ENCODE measurements at places on chromosomes 3 and 15.
A peak's percentile ranks its signal among the peaks of the same experiment; 100 is the strongest.

- DNase-seq: no peak
Measured at GRCh38 chr3:158649791-158650190, 5.5 kb downstream of the GFM1 start.

GRCh38 chr3:18099611-18100010 is 325.5 kb downstream of the SATB1 start:
- no peak for DNase-seq

DNA sequence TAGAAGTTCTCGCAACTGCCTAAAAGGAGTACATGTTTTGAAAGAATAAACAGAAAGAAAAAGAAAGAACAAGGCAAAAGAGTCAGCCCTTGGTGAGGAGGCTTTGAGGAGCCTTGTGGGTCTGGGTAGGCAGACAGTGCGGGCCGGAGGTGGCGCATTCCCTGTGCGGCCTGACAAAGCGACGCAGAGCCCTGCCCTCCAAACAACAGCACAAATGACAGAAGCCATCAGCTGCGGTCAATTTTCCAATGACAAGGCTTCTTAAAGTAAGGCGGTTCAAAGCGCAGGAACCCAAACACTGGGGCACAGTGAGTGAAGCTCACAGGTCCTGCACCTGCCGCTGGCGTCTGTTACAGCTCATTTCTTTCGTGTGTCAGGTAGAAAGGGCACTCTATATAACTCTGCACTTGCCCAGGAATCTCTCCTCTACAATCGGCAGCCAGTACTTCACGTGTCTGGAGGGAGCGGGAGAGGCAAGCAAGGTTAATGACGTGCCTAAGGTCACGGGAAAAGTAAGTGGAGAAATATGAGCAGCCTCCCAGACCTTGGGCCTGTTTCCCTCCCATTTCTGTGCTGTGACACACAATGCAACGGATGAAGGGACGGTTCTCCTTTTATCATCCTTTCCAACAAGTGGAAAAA is 178.1 kb downstream of the OPA1 start:
- DNase-seq: no peak

GRCh38 chr3:40770061-40770460 is 245.3 kb downstream of the ZNF621 start:
- peak; percentile 7 for DNase-seq

GRCh38 chr3:158788446-158788845 is 13.4 kb upstream of the MFSD1 start:
- DNase-seq: no peak

GRCh38 chr3:112709911-112710310 is 69.0 kb upstream of the CCDC80 start:
- DNase-seq: no peak

DNA sequence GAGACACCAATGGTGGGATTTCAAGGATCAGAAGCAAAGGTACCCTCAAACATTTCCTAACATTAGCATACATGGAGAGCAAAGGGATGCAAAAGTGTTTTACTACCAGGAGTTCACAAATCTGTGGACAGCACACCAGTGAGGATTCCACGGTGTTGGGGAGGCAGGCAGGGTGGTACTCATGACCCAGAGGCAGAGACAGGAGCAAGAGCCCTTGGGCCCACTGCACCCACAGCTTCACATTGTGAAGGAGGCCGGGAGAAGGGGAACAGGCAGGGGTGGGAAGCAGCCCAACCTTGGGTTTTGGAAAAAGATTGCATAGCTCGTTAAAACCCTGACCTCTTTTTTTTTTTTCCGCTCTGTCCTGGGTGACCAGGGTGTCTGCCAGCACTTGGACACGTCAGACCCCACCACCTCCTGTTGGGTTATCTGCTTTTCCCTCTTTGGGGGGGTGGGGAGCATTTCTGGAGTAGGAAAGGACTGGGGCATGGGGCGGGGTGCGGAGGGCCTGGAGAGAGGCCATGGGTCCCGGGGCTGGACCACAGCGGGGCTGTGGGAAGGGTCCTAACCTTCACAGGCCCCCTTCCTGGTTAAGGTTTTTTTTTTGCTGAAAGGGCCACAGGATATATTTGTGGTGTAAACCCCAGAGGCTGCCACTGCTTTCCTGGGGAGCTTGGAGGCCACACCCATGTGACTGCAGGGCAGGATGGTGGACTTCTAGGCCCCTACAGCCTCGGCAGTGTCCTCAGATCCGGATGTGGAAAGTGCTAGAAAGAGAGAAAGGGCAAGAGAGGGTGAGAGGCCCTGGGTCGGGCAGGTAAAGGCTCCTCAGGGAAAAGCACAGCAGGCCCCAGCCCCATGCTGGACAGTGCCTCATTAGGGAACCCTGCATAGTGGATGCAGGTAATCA is 12.5 kb downstream of the SH2D7 start:
- DNase-seq: no peak

- no peak for DNase-seq
Measured at GRCh38 chr3:123834631-123835030, 49.5 kb downstream of the MYLK start.

- DNase-seq: no peak
Measured at GRCh38 chr15:95168951-95169431, 937.6 kb downstream of the MCTP2 start.

DNA sequence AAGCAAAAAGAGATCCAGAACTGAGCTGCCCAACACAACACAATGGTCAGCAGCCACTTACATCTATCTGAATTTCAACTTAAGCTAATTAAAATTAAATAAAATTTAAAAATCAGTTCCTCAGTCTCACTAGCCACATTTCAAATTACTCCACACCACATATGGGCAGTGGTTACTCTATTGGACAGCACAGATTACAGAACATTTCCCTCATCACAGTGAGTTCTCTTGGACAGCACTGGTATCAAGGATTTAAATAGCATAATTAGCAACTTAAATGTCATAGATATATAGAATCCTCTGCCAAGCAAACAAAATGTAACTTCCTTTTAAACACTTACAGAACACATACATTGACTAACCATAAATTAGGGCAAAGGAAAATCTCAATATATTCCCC is 64.4 kb downstream of the KBTBD12 start:
- DNase-seq: no peak

DNA sequence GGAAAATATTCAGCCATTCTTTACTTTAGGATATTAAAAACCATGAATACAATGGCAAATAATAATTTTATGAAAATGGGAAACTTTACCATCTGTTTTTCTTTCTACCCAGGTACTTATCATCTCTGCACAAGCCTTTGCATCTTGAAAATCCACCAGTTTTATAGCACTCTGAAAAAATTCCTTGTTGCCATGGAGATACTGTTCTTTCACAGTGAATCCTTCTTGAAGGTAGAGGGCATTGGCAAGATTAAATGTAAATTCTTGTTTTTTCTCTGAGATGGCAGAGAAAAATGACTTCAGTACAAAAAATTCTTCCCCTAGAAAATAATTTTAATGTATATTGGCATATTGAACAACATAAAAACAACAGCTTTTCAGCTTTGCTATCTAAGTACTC is 6.9 kb downstream of the SERPINI2 start:
- DNase-seq: no peak

DNA sequence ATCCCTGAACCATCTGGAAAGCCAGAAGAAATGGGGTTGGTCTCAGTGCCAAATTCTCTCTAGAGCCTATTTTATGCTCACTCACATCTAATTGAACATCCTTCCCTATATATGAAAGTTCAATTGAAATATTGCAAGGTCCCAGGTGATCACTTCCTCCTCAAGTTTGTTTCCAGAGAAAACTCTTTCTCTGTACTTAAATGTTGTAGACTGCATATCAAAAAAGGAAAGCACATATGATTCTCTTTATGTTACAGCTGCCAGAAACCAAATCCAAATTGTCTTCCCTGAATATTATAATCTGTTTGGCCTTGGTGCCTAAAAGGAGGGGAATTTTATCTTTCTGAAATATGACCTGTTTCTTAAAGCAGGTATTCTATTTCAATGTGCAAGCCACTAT is 93.3 kb downstream of the SHOX2 start:
- no peak for DNase-seq

- no peak for DNase-seq
Measured at GRCh38 chr3:116930786-116931185, 221.2 kb downstream of the TUSC7 start.

GRCh38 chr15:36507458-36507857 is 72.0 kb upstream of the CDIN1 start:
- no peak for DNase-seq

GRCh38 chr3:63949005-63949404 is 36.8 kb upstream of the SCAANT1 start:
- DNase-seq: no peak

GRCh38 chr15:50735156-50735555 is 30.4 kb downstream of the SPPL2A start:
- no peak for DNase-seq

DNA sequence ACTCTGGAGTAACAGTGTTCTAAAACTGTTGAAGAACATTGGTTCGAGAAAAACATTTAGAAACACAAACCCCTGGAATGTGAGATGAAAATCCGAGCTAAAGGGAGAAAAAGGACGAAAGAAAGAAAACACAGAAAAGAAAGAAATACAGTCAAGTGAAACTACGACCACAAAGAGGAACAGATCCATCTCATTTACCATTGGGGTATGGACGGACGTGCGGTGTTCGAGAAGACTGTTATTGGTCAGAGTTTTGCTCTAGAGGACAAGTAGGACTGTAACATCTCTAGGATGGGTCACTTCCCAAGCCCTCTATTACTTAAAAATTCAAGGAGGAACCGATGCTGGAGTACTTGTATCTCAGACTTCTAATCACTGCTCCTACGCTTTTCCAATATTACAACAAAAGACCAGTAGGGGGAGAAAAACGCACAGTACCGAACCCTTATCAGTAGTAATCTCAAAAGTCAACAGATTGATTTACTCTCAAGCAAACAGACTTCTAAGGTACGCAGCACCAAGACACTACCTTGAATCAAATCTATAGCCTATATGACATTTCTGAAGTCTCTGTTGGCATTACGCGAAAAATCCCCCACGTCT is 1.1 kb upstream of the PIK3CA start:
- no peak for DNase-seq

DNA sequence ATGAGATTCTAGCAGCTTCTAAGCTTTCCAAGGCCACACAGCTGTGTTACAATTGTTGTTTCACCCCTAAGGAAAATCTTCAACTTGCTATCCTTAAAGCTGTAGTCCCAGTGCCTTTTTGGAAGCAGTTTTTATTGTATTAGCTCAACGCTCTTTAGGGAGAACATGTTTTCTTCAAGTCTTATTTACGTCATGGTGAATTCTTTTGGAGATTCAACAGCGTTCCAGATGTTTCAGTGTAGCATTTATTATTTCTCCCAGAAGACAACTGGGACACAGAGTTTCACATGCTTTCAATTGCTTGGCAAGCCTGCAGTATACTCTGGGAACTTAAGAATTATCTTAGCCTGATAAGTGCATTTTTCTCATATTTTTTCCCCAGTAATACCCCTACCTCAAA is 888.3 kb downstream of the PLOD2 start:
- no peak for DNase-seq

GRCh38 chr3:77247061-77247460 is 207.2 kb downstream of the ROBO2 start:
- DNase-seq: no peak

GRCh38 chr3:177349384-177349783 is 152.1 kb upstream of the TBL1XR1 start:
- DNase-seq: no peak

DNA sequence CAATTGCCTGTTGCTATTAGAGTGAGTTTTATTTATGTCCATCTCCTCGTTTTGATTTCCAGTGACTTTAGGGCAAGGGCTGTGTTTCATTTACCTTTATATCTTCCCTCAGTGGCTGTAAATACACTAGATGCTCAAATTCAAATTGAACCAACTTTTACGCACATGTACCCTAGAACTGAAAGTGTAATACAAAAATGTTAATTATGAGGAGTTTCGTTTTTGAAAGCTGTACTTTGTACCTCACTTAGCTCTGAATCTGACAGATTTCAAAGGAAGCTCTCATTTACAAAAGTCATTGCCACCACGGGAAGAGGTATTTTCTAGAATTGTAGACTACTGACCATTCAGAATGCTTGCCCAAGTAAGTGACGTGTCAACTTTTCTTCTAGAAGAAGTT is 264.4 kb downstream of the MECOM start:
- DNase-seq: no peak

- no peak for DNase-seq
Measured at GRCh38 chr3:129346695-129347457, 68.2 kb downstream of the HMCES start.

GRCh38 chr3:94593526-94594150 is 530.8 kb downstream of the NSUN3 start:
- no peak for DNase-seq

- no peak for DNase-seq
Measured at GRCh38 chr3:78799681-78800080, 968.1 kb downstream of the ROBO1 start.

- no peak for DNase-seq
Measured at GRCh38 chr3:10160925-10161324, 3.8 kb upstream of the IRAK2 start.

GRCh38 chr3:125433611-125434041 is 58.5 kb upstream of the ZNF148 start:
- no peak for DNase-seq

DNA sequence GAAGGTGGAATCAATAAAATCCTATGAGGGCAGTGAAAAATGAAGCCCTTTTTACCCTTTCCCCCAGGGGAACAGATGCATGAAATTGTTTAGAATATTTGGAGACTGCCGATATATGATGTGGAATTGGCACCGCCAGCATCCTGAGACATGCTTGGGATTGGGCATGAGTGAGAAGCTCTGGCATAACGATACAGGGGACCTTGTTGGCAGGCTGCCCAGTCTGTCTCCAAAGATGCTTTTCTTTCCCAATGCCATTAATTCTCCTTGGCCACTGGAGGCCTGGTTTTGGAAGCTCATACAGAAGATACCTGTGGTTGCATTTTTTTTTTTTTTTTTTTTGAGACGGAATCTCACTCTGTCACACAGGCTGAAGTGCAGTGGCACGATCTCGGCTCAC is 800.6 kb upstream of the LMCD1 start:
- DNase-seq: no peak

DNA sequence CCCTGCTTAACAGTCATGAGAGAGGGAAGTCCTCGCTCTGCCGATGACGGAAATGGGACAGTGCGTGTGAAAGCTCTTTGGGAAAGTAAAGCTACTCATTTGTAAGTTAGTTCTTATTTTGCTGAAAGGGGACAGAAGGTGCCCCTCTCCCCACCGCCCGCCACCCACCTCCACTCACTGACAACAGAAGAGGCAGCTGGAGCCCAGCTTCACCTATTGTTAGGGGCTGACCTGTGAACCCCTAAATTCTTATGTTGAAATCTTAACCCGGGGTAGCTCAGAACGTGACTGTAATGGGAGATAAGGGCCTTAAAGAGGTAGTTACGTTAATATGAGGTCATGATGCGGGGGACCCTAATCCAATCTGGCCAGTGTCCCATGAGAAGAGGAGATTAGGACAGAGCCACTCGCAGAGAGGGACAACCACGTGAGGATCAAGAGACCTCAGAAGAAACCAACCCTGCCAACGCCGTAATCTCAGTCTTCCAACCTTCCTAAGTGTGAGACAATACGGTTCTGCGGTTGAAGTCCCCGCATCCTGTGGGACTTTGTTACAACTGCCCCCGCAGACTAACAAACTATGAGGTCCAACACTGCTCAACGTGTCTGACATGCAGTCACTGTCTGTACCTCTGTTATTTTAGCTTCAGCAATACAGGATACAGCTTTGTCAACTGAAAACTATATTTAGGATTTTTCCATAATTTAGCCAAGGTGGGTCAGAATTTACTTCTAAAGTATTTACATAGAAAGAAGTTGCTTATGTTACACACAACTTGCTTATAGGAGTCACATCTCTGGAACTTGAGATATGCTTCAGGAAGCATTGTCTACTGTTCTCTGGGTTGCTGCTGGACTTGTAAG is 51.7 kb downstream of the PCSK6 start:
- DNase-seq: no peak

GRCh38 chr15:63474810-63475316 is 29.5 kb upstream of the USP3 start:
- no peak for DNase-seq
